Inflammatory macrophage treated with lipopolysaccharide for 4 hours (primary cell): ENCODE measurements at places on chromosomes 5 and 9.

GRCh38 chr5:62093411-62093810 is 212.6 kb upstream of the KIF2A start:
- no peak for DNase-seq

DNA sequence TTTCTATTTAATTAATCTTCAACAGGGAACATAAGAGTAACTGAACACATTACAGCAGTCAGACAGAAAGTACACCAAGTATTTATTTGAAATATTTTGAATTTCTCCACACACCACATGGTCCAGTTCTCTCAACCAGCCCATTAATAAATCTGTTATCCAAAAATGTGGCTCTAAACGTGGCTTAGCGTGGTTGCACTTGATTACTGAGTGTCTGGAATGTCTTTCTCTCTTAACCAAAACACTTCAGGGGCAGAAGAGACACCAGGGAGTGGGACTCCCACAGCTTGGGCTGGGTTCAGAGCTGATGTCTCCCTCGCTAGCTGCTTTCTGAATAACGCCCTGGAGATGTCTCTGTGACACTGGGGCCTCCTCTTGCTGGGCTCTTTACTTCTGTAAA is 52.6 kb upstream of the FANCC start:
- DNase-seq, result no peak

GRCh38 chr9:29213417-29214153 is 1640.3 kb upstream of the C9orf72 start:
- DNase-seq, result no peak

- DNase-seq, result no peak
Observed at GRCh38 chr9:21871256-21871975, 69.0 kb downstream of the MTAP start.

DNA sequence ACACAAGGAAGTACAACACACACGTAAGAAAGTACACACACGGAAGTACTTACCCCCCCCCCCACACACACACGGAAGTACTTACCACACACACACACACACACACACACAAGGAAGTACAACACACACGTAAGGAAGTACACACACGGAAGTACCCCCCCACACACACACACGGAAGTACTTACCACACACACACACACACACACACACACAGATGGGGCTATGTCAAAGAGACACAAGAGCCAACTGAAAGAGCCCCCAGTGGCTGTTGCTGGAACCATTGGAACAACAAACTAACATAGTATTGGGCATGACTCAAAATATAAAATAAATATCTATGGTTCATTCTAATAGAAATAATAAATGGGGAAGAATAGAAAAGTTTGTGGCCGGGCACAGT is 4.9 kb upstream of the MAPK9 start:
- no peak for DNase-seq

- DNase-seq, result no peak
Observed at GRCh38 chr9:115278326-115279035, 160.5 kb upstream of the TNC start.

DNA sequence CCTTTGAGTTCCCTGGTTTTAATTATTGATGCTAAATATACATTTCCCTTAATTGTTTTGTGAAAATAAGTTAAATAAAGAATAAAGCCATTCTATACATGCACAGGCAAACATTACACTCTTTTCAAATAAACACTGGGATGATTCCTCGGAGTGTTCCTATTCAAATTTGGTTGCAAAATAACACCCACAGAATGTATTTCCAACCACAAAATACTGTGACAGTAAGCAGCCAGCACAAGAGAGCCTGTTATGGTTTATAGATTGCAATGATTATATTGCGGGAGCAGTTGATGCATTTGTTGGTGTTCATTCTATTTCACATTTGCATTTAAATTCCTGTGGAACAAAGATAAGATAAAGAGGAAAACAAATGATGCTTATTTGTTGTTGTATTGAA is 632.6 kb upstream of the WWC1 start:
- no peak for DNase-seq

- no peak for DNase-seq
Observed at GRCh38 chr5:15948190-15948589, 231.4 kb downstream of the MARCHF11 start.

GRCh38 chr9:115212832-115213231 is 94.9 kb upstream of the TNC start:
- DNase-seq, result no peak

DNA sequence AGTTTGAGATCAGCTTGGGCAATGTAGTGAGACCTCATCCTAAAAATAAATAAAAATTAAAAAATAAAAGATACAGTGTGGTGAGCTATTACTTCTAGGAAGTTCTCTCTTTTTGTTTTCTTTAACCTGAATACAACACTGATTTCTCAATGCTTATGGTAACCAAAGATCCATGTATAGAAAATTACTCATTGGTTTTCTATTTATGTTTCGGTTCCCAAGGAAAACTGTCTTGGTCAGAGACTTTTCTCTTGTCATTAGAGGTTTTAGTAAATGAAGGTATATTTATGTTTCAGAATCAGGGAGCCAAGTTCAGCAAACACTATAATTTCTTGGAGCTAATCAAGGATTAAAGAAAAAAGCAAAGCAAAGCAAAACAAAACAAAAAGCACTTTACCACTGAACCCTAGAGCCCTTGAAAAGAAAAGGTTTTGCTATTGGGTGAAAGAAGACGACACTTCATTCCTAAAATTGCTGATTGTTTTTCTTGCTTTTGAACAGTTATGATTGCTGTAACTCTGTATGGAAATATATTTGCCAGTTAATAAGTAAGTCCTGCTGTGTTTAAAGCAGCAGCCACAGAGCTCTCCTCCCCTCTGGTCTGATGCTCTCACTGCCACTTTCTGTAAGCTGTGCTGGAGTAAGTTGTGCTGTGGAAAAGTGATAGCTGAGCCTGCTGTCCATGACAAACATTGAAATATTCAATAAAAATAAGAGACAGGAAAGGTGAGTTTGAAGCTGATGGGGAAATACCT is 298.2 kb downstream of the CD180 start:
- no peak for DNase-seq

- DNase-seq, result no peak
Observed at GRCh38 chr5:33343676-33344327, 97.0 kb upstream of the TARS1 start.

DNA sequence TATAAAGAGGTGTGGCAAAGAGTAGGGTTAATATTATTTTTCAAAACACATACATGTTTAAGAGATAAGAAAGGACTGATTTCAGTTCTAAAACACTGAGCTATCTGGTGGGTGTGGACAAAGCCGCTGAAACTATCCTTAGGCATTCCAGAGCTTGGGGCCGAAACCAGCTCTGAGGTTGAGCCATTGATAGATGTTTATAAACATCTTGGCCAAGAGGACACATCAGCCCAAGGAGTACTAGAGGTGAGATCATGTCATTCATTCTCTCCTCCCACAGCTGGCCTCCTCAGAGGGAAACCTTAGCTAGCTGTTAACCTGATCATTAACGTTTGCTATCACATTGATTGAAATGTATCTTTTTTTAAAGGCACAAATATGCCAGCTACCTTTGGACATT is 89.9 kb downstream of the NLN start:
- DNase-seq, result no peak

DNA sequence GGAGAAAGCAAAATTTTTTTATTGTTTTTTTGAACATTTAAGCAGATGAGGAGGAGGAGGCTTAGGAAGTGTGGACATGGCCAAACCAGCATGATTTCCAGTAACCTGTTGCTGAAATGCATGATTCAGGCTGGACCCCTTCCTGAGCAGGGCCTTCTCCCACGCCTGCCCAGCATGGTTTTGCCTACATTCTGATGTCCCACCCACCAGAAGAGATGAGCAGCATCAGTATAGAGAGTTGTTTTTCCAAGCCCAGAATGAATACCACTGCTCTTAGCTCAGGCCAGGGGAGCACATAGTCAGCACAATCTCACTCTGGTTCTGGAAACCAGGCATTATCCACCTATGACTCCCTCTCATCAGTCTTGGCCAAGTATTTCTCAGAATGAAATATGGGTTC is 90.1 kb downstream of the PAPPA start:
- no peak for DNase-seq

GRCh38 chr5:14223372-14223771 is 80.2 kb downstream of the TRIO start:
- peak; percentile 32 for DNase-seq

- no peak for DNase-seq
Observed at GRCh38 chr5:152086668-152087067, 162.0 kb upstream of the GLRA1 start.

DNA sequence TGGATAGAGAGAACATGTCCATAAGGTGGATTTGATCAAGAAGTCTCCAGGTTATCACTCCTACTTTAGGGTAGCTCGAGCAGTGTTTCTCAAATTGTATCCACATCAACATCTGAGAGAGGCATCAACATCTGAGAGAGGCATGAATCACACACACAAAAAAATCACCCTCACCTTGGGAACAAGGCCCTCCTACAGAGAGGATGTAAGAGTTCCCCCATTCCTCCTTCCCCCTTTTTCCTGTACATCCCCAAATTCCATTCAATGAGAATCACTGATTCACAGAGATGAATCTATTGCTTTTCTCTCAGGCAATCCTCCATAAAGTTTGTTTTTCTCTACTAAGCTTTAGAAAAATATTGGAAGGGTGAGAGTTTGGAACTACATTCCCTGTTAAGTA is 233.4 kb upstream of the CDH6 start:
- DNase-seq, result no peak

DNA sequence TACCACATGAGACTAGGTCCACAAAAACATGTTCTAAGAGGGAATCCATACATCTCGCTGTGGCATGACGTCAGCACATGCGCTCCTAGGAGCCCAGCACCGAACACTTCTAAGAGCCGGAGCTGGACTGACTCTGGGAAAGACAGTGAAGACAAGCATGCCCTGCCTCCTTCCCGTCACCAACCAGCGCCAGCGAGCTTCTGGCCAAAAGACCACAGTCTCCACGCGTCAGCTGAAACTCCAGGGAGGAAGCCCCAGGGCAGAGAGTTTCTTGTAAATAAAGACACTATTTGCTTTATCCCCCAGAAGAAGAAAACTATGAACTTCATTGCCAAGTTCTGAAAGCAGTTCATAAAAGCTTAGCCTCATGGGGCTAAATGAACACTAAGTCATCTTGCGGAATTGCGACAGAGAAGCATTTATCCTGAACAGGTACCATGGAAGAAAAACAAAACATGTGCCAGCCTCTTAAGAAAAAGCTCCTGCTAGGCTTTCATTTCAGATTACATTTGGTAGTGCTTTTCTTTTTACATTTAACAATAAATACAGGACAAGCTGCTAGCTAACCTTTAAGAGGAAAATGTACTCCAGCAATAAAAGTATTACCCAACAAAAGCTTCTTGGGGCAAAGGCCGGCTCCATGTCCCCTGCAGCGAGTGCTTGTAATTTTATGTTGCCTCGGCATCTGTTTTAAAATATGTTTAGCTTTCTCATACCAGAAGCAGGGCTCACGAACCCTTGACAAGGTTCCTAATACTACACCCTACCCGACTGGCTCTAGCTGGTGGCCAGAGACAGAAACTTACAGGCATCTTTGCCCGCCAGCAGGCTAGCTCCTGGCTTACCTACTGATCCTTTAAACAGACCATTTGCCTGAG is 96.5 kb downstream of the PRRT1B start:
- DNase-seq, result no peak

GRCh38 chr9:11686733-11687132 is 1006.5 kb upstream of the TYRP1 start:
- no peak for DNase-seq

DNA sequence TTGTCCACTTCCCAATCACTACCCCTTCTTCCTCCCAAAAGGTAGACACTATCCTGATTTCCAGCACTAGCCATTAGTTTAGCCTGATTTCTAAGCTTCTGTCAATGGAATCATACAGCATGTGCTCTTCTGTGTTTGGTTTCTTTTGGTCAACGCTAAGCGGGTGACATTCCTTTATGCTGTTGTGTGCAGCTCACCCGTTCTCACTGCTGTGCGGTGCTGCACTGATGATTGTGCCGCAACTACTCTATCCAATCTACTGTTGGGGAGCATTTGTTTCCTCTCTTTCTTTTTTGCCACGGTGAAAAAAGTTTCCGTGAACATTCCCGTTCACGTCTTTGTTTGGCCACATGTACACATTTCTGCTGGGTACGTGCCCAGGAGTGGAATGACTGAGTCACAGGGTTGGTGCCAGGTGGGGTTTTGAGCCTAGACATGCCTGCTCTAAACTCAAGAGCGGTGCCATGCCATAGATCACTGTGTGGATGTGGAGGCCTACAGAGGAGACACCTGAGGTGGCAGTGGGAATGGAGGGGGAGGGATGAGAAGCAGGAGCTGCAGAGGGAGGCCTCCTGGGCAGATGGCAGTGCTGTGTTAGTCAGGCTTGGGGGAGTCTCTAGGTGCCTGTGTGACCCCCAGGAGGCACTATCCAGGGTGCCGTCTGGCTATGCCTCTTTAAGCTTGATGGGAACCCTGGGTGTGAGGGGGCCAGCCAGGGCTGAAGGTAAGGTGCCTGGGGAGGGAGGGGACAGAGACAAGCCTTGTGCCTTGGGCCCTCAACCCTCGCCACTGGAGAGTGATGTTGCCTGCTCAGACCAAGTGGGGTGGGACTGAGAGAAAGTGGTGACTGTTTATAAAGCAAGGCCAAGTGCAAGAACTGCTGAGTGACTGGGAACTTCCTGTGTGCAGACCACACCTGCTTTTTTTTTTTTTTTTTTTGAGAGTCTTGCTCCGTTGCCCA is 11.4 kb upstream of the ANKRD33B start:
- DNase-seq, result no peak

DNA sequence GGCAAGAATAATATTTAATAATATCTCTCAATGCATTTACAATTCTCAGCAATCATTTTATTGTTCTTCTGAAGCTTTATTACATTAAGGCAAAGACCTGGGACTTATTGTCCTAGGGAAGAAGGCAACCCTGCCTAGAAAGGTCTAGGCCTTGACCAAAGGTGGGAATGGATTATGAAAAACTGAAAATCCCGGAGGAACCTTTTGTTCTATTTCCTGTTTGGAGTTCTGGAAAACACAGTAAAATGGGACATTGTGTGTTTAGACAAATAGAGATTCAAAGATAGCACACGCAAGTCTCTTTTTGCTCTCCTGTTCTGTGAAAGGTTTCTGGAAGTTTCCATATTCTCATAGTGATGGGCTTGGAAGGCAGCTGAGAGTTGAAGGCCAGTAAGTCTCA is 31.1 kb downstream of the BAAT start:
- DNase-seq, result no peak

DNA sequence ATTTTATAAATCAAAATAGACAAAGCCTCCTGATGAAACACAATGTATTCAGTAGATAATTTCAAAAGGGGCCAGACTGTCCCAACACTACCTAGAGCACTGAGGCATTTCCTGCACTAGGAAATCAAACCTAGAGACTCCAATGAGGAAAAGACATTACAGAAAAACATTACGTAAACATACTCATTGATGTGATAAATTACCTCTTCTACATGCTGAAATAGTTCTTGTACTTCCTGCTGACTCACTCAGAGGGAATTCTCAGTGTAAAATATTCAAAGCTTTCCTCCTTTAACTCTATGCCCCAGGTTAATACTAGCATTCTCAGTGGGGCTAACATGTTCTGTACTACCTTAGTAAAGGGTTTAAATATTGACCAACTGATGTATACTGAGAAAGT is 178.0 kb downstream of the ESM1 start:
- DNase-seq, result peak; percentile 13

GRCh38 chr5:179906795-179907555 is 722 bp downstream of the TBC1D9B start:
- no peak for DNase-seq
